Sigmoid colon (tissue), 7 donors: ENCODE measurements at places on chromosomes 2 and 18. TPM values are rescaled to one million over a fixed set of nuclear protein-coding genes. Genes with fewer than 3 reads are reported as not detected.

DNA sequence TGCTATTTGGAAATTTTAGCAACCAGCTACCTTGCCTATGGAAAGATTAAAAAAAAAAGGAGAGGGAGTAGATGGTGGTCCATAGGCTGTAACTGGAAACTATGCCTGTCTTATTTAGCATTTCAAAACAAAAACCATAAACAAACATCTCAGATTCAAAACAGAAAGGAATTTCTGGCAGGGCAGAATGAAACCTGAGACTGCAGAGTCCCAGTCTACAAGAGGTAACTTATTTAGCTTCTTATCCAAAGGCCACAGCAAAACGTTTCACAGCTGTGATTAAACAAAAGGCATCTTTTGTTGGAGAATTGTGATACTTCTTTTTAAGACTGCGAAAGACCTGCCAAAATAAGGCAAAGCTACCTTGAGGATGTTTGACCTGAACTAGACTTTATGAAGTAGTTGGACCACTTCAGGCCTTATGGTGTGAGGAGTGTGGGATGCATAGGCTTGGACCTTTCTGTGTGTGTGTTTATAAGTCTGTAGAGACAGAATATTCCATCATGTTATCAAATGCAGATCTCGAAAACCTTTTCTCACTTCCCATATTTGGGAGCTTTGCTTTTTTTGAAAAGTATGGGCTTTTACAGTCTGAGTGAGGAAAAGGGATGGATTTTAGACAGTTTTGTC, 11.0 kb downstream of the CRIM1 start:
- no peak for DNase-seq
- H3K27ac ChIP-seq: peak overlapping the region; percentile 0
- H3K36me3 ChIP-seq: no peaks in the 10 kb centered on the region
- H3K4me1 ChIP-seq: peaks cover 87% of the 10 kb centered on the region

DNA sequence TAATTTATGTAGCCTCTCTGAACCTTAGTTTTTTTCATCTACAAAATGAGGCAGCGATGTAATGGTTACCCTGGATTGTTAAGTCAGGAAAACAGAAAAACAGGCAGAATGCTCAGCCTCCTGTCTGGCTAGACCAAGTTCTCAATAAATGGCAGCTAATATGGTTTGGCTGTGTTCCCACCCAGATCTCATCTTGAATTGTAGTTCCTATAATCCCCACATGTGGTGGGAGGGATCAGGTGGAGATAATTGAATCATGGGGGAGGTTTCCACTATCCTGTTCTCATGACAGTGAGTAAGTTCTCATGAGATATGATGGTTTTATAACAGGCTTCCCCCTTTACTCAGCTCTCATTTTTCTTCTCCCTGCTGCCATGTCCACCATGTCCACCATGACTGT, 220.0 kb downstream of the CMPK2 start:
- H3K4me1 ChIP-seq: no peaks in the 10 kb centered on the region
- H3K27me3 ChIP-seq: no peaks in the 10 kb centered on the region
- no peak overlapping the region for H3K27ac ChIP-seq

DNA sequence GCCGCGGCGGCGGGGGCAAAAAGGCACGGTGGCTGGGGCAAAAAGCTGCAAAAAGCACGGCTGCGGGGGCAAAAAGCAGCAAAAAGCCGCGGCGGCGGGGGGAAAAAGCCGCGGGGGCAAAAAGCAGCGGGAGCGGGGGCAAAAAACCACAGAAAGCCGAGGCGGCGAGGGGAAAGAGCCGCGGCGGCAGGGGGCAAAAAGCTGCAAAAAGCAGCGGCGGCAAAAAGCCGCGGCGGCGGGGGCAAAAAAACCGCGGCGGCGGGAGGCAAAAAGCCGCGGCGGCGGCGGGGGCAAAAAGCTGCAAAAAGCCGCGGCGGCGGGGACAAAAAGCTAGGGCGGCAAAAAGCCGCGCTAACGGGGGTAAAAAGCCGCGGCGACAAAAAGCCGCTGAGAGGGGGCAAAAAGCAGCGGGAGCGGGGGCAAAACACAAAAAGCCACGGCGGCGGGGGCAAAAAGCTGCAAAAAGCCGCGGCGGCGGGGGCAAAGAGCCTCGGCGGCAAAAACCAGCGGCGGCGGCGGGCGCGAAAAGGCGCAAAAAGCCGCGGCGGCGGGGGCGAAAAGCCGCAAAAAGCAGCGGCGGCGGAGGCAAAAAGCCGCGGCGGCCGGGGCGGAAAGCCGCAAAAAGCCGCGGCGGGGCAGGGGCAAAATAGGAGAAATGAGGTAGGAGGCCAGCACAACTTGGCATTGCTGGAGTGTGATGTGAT, 123.4 kb downstream of the ANKRD30BL start:
- no peaks in the 10 kb centered on the region for H3K4me1 ChIP-seq
- peak overlapping the region; percentile 44 for H3K4me3 ChIP-seq
- no peak for DNase-seq
- peaks cover 12% of the 10 kb centered on the region for H3K27me3 ChIP-seq

DNA sequence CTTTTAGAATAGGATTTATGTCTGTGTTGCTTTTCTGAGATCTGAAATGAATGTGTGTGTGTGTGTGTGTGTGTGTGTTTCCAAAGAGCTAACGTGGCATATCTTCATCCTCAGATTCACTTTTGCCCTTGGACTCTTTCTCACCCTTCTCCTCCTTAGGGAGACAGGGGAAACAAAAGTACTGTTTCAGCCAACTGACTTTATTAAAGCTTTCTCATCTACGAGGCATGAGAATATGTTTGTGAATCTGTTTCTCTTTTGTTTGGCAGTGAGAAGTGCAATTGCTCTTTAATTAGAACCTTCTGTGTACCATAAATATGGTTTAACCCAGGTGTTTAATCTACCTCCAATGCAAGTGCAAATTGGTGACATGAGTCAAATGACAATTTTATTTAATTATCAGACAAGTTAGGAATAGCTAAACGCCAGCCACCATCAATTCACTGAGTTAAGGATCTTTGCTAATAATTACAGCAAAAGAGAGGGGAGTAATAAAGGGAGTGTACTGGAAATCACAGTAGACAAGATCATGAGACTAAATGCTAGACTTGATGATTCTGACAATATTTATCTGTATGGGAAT, 186.4 kb upstream of the COL3A1 start:
- peak overlapping the region; percentile 14 for H3K4me3 ChIP-seq
- no peak for DNase-seq
- H3K27me3 ChIP-seq: no peaks in the 10 kb centered on the region

DNA sequence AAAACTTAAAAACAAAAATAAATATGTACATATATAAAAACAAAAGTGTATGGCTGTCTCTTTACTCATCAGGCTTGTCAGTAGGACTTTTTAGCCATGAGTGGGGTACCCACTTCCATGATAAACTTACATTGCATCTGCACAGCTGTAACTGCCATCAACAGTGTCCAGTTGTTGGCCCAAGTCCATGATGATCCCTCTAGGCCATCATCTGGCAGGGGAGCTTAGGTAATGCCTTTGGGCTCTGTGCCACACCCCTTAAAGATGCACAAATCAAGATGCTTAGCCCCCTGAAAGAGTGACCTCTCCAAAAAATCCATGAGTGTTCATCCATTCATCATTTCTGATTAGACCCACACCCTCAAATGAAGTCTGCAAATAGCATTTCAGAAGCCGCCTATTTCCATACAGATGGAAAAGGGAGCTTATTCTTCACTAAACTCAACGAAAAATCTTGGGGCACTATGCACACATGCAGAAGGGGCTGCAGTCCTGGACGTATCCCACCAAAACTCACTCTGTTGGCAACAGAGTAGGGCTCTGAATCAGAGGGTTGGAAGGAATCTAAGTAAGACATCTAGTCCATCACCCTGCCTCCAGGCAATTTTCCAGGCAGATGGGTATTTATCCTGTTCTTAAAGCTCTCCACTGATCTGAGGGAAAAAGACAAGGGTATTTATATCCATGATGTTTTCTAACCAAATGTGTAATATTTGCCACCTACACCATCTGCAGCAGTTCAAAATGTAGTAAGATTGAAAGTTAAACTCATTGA, 691.0 kb downstream of the ZEB2 start:
- H3K4me3 ChIP-seq: no peak overlapping the region
- H3K27ac ChIP-seq: no peak overlapping the region
- no peaks in the 10 kb centered on the region for H3K4me1 ChIP-seq
- no peaks in the 10 kb centered on the region for H3K36me3 ChIP-seq

DNA sequence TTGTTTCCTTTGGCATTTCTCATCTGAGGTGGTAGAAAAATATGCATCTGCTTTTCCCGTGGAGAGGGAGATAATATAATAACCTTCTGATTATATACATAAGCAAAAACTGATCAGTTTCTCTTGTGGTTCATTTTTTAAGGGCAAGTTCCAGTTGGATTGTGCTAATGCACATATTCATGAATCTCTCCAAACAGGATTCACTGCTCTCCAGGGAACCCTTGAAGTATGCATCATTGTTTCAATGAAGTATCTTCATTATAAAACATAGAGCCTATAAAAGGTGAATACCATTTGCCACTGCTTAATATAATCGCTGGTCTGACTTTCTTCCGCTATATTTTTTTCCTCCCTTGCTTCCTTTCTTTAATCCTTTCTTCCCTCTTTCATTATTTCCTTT, 384.7 kb downstream of the FIGN start:
- H3K27me3 ChIP-seq: no peaks in the 10 kb centered on the region
- H3K27ac ChIP-seq: no peak overlapping the region
- no peak overlapping the region for H3K4me3 ChIP-seq
- no peak for DNase-seq
- no peaks in the 10 kb centered on the region for H3K36me3 ChIP-seq
- H3K4me1 ChIP-seq: peaks cover 6% of the 10 kb centered on the region

GRCh38 chr2:42698940-42699339, 65.0 kb downstream of the OXER1 start:
- H3K27me3 ChIP-seq: no peaks in the 10 kb centered on the region
- H3K27ac ChIP-seq: no peak overlapping the region
- no peak for DNase-seq
- no peaks in the 10 kb centered on the region for H3K36me3 ChIP-seq
- no peaks in the 10 kb centered on the region for H3K4me1 ChIP-seq

GRCh38 chr2:128702616-128703015, 383.9 kb upstream of the HS6ST1 start:
- DNase-seq: no peak
- H3K4me1 ChIP-seq: no peaks in the 10 kb centered on the region
- no peaks in the 10 kb centered on the region for H3K36me3 ChIP-seq
- no peak overlapping the region for H3K4me3 ChIP-seq

CD207 gene
- 0.27 TPM for total RNA-seq

CCDC121 gene
- total RNA-seq: 7.9 TPM

GAREM1 gene
- 5.6 TPM for total RNA-seq
